NCI-H2227 treated with DMSO at 0.1 percent for 48 hours (cell line): ENCODE measurements at places on chromosomes 4 and X.

DNA sequence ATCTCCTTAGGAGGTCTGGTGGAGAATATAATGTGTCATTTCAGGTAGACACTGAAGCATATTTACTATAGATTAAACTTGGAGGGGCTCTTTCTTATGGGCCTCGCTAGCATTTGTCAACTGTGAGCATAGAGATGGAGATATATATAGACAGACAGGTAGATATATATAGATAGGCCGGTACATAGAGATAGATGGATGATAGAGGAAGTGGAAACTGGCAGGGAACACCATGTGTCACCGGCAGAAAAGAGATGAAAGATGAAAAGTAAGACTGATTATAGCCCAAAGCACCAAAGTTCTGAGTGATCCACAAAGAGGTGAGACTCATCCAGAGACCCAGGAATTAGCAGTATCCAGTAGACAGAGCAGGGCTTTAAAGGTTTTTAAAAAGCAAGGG is 268.1 kb downstream of the FBXW7 start:
- no peak for DNase-seq

GRCh38 chrX:72351606-72352334 is 46.1 kb upstream of the CITED1 start:
- no peak for DNase-seq

DNA sequence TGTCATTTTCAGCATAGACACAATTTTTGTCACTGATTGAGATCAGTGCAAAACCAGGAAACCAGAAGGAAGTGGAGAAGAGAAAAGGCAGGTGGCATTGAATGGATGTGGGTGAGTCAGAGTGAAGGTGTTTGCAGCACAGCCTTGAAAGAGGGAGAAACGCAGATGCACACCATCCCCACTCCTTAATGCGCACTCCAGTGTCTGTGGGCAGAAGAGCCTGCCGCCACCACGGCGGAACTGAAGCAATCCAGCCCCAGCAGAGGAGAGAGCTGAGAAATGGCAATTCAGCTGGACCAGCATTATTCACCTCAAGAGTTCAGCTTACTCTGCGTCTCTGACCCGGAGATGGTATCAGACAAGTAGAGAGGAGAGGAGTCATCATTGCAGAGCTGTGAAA is 393.1 kb upstream of the FRG1 start:
- DNase-seq, result no peak

GRCh38 chrX:151738751-151739150 is 4.2 kb downstream of the CNGA2 start:
- no peak for DNase-seq

- no peak for DNase-seq
These were observed 5.6 kb downstream of the NYX start for GRCh38 chrX:41452565-41453356.

DNA sequence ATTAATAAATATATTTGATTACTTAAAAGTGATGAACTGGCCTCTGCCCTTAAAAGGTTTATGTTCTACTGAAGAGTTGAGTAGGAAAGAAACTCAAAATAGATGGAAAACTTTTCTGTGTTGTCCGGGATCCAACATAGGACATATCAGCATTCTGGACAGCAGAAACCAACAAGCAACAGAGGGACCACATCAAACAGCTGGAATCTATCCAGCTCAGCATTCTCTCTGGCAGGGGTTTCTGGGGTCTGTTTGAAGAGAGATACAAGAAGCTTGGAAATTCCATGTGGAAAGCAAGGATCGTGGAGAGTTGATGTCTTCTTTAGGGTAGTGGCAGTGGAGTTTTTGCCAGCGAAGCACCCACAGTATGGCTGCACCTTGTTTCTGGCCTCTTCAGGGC is 43.6 kb downstream of the ZCCHC12 start:
- no peak for DNase-seq

DNA sequence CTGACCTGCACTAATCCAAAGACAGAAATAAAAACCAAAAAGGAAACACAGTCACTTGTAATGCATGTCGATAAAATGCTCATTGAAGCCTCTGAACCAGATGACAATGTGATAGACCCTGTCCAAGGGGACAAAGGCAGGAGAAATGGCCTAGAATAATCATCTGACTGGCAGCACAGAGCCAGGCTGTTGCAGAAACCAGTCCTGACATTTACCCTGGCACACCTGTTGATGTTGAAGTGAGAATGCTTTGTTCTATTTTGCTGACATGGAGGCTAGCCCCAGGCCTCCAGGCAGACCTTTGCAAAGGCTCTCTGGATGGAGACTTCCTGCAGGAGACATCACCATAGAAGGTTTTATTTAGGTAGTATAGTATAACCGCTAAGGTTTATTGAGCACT is 41.0 kb downstream of the TFDP3 start:
- DNase-seq, result no peak

DNA sequence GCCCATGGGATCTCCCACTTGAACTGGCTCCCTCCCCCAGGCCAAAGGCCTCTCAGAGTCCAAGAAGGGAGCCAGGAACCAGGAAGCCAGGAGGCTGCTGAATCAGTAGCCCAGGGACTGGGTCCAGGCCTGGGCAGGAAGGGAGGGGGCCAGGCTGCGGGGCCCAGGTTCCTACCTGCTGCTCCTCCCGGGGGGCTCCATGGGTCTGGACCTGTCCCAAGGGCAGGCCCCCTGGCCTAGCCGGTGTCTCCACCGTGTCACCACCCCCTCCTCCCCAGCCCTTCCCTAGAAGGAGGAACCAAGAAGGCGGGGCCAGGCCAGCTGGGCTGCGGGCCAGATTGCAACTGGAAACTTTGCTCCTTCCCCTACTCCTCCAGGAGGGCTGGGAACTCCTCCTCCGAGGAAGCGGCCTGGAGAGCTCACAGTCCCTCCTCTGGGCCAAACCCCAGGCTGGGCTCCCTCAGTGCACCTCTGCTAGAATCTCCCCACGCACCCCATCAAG is at the start of gene IQSEC2:
Gene IQSEC2 (minus strand): TSS at position 264 of the 502 bp plus-strand sequence.
- no peak for DNase-seq

- DNase-seq, result no peak
These were observed 21.3 kb upstream of the FTHL17 start for GRCh38 chrX:31092970-31093638.

DNA sequence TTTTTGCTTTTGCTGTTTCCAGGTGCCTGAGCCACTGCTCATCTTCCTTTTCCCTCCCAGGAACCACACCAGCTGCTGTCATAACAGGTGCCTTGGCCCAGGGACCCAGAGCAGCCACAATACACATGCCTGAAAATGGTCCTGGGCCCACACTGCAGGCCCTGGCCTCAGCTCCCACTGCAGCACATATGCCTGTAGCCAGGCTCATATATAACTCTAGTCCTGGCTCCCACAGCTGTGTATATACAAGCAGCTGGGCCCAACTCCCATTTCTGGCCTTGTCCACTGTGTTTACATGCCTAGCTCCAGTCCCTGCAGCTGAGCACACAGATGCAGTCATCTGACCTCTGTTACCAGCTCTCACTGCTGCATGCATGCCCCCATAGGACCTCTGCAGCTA is 930.5 kb downstream of the ADGRL3 start:
- DNase-seq, result no peak

GRCh38 chr4:79065262-79065661 is 126.0 kb upstream of the PAQR3 start:
- no peak for DNase-seq

- DNase-seq, result no peak
These were observed 1.5 kb downstream of the ELF4 start for GRCh38 chrX:130108647-130109428.

GRCh38 chrX:111005166-111005565 is 90.8 kb upstream of the PAK3 start:
- no peak for DNase-seq

- no peak for DNase-seq
These were observed 48.9 kb downstream of the JADE3 start for GRCh38 chrX:46961097-46961496.

- DNase-seq, result no peak
These were observed 1.7 kb downstream of the FRAS1 start for GRCh38 chr4:78058591-78059523.

- DNase-seq, result no peak
These were observed 73.8 kb upstream of the GAB1 start for GRCh38 chr4:143262838-143263237.
